ENCODE measurements at places on chromosomes 16 and 17. TPM values are rescaled to one million over a fixed set of nuclear protein-coding genes. Genes with fewer than 3 reads are reported as not detected.

Gene CIBAR2
- not detected for total RNA-seq

DNA sequence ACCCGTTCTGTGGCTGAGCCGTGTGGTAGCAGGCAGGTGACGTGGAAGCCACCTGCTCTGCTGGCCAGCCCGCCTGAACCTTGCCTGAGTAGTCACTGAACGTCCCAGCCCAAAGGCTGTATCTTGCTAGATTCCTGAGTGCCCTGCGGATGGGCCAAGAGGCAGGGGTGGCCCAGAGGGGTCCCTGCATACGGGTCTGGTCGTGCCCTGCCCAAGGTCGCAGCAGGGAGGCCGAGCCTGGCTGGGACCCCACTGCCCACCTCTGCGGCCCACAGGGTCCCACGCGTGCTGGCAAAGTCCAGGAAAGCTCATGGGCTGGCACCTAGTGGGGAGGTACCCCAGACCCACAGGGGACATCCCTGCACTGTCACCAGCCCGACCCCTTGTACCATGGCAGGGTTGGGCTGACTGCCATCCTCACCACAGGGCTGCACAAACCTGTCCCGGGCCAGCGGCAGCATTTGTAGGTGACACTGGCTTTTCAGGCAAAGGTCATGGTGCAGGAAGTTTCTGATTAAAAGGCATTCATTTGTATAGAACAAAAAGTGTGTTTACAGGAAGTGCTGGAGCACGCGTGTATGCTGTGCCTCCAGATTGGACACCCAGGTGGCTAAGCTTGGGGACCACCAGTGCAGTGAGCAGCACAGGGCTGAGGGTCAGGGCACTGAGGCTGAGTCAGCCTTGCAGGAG, 45.1 kb upstream of the ZC3H18 start:
- no peak overlapping the region for H3K27ac ChIP-seq
- H3K4me1 ChIP-seq, result no peaks in the 10 kb centered on the region
- DNase-seq, result no peak
- no peaks in the 10 kb centered on the region for H3K36me3 ChIP-seq
- H3K4me3 ChIP-seq, result no peak overlapping the region
- peaks cover 47% of the 10 kb centered on the region for H3K27me3 ChIP-seq

Gene LGALS9B
- total RNA-seq, result not detected

GRCh38 chr17:7579001-7579833, at the start of gene CD68:
TSS of gene CD68 (plus strand) at chr17:7579638. CDS start at chr17:7579678, 40 bp downstream.
- H3K4me1 ChIP-seq, result peaks cover 61% of the 10 kb centered on the region
- DNase-seq, result peak; percentile 96
- H3K27me3 ChIP-seq, result no peaks in the 10 kb centered on the region
- H3K27ac ChIP-seq, result peak within 1 kb of the TSS; percentile 71
- peaks cover 47% of the 10 kb centered on the region for H3K36me3 ChIP-seq

- H3K4me1 ChIP-seq, result peaks cover 7% of the 10 kb centered on the region
- H3K36me3 ChIP-seq, result peaks cover 9% of the 10 kb centered on the region
- no peak overlapping the region for H3K4me3 ChIP-seq
- H3K27ac ChIP-seq, result no peak overlapping the region
These were observed 16.2 kb downstream of the NCOR1 start for GRCh38 chr17:16199093-16199492.

All from osteoblast (primary cell).